ENCODE measurements at places on chromosomes 16 and 17.

DNA sequence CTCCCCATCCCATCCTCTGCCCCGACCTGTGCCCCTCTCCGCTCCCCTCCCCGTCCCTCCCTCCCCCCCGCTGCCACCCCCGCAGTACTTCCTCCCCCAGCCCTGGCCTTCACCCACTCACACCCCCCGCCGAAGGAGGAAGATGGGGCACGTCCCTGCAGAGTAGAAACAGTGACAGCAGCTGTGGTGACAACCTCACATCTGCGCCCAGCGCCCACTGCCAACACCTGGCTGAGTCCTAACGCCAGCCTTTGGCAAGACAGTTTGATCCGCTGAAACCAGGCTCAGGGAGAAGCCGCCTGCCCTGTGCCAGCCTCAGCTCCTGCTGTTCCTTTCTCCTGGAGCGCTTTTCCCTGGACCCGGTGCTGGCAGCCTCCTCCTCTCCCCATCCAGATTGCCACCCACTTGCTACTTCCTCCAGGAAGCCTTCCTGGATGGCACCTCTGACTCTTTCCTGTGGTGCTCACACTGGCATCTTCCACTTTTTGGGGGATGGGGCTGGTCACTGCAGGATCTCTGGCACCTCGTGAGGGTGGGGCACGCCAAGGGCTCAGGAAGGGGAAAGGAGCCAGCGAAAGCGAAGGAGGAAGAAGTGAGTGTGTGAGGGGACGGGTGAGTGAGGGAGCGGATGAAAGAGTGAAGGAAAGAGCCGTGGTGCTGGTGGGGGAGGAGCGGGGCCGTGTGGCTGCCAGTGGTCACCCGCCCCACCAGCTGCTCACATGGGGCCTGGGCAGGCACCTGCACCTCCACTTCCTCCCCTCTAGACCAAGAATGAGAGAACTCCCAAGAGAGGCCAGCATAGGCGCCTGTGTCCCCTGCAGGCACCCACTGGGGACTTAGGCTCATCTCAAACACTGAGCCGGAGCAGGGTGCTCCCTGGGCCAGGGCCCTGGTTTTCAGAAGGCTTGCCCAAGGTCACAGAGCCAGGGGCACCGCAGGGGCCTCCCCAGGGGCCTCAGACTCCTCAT, 27.0 kb downstream of the ZFPM1 start:
- no peak for DNase-seq

DNA sequence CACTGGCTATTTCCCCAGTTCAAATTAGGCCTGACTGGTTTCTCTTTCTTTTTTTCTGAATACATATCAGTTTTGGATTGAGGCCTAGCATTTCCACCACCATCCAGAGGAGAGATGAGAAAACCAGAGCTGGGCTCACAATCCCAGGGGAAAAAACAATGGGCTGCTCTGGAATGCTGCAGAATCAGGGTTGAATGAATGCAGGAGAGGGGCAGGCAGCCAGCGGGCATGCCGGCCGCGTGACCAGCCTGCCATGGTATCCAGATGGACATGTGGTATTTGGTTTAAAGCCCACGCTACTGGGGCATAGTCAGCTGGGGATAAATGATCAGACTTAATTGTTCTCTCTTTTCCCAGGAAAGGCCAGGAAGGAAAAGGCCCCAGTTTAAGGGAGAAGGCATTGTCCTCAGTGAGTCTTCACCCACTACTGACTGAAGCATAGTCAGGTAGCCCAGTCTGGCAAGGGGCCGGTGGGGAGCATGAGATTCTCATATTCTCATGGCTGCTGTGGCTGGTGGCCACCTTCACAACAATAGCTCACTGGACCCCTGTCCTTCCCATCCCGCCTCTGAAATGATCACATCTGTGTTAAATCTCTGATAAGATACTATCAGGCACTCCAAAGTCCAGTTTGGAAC, 38.7 kb upstream of the RHOT1 start:
- DNase-seq = no peak

GRCh38 chr16:84308120-84308519, 13.4 kb downstream of the WFDC1 start:
- peak; percentile 84 for DNase-seq

GRCh38 chr16:7422036-7422888, 89.6 kb downstream of the RBFOX1 start:
- no peak for DNase-seq

DNA sequence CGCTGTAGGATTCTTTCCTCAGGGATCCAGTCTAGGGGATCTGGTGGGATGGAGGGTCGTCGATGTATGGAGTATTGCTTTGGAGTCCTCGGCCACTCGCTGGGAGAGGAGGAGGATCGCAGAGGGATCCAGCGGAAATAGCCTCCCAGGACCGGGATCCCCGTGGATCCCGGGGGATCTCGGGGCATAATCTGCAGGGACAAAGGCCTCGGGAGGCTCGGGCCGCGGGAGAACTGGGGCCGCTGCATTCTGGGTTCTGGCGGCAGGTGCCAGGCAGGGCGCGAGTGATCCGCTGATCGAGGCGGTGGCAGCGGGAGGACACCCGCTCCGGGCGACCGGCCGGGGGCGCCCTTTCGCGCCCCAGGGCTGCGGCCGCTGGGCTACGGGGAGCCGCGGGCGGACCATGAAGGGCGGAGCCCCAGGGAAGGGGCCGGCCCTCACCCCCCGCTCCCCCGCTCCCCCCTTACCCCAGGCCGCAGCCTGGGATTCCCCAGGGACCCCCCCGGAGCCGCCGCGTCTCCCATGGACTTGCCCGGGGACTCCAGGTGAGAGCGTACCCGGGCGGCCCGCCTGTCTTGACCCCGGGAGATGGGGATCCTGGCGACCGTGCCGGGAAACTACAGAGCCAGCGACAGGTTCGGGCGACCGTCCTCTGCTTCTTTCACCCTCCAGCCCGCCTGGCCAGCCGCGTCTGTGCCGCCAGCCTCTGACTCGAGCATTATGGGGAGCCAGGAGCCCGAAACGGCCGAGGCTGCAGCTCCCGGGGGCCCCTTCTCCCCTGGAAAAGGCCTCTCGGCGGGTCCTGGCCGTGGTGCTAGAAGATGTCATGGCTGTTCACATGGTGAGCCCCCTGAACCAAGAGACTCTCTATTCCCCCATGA, 604 bp downstream of the PRR14 start:
- peak; percentile 76 for DNase-seq

GRCh38 chr16:88888057-88888456, 21.6 kb upstream of the PABPN1L start:
- DNase-seq = no peak

DNA sequence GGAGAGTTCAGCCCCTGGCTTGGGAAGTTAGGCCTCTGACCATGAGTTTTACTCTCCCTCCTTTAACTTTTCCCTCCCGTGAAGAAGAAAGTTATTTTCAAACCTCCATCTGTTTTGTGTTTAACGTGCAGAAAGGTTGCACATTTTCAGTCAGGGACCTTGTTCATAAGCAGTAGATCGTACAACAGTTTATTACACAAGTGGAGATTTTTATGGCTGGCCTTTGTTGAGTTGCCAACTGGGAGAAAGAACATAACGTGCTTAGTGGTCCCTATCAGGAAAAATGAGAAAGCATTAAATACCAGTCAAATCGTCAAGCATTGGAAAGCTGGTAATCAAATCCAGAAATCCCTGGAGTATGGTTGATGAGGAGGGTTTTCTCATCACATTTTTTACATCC, 117.9 kb upstream of the MYOCD start:
- no peak for DNase-seq

- no peak for DNase-seq
These were observed 1.4 kb upstream of the NRN1L start for GRCh38 chr16:67883146-67883871.

DNA sequence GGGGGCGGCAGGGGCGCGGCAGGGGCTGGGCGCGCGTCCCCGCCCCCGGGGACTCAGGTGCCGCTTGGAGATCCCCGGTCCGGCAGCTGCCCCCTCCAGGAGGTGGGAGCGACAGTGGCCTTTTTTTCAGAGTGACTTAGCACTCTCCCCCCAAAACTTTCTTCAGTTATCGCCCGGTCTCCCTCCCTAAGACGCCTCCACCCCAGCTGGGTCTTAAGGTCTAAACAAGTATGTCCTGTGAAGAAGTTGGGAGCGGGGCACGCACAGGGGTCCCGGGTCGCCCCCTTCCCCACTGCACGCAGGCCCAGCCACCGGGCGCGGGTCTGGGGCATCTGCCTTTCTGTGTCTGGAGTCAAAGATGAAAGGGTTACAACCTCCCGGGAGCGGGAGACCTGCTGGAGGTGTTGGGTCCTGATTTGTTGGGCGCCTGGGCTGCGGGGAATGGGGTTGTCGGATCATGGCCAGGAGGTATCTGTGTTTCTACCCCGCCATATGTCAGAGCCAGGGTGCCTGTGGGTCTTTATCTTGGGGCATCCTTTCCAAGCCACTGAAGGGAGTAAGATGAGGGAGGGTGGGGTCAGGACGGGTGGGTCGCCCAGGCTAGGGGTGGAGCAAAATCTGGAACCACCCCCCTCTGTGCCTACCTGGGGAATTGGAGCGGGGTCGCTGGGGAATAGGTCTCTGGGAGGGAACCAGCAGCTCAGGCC, 757 bp downstream of the FMNL1 start:
- DNase-seq = peak; percentile 22

DNA sequence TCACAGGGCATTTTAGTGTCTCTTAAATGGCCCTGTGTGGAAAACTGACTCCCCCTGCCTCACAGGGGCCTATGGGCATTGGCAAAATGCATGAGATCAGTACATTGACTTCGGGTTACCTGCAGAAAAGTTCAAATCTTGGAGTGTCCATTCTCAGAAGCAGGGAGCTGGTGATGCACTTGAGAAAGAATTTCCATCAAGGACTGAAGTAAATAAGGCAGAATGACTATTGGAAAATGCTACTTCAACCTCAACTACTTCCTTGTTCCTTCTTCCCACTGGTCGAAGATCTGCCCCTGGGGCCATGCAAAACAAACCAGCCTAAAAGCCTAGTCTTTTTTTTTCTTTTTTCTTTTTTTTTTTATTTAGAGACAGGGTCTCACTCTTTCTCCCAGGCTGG, 13.8 kb upstream of the GSDMA start:
- DNase-seq = no peak

DNA sequence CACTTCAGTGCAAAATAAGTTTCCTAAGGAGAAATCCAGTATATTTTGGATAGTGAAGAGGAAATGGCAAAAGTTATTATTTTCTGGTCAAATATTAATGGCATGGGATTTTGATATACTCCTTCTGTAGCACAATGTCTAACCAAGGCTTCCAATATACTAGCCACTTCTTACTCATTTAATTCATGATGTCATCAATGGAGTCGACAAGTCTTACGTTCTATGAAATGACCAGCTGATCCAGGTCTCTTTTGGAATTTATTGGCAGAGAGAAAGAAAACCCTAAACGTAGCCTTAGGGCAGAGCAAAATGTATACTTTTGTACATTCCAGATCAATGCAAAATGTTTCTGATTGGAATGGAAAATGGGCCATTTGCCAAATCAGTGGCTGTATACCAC, 8.3 kb upstream of the ABCA10 start:
- DNase-seq = no peak

GRCh38 chr17:27389542-27390140, 66.6 kb upstream of the KSR1 start:
- DNase-seq = no peak

- no peak for DNase-seq
These were observed 119.4 kb downstream of the OR1D5 start for GRCh38 chr17:2943981-2944380.

DNA sequence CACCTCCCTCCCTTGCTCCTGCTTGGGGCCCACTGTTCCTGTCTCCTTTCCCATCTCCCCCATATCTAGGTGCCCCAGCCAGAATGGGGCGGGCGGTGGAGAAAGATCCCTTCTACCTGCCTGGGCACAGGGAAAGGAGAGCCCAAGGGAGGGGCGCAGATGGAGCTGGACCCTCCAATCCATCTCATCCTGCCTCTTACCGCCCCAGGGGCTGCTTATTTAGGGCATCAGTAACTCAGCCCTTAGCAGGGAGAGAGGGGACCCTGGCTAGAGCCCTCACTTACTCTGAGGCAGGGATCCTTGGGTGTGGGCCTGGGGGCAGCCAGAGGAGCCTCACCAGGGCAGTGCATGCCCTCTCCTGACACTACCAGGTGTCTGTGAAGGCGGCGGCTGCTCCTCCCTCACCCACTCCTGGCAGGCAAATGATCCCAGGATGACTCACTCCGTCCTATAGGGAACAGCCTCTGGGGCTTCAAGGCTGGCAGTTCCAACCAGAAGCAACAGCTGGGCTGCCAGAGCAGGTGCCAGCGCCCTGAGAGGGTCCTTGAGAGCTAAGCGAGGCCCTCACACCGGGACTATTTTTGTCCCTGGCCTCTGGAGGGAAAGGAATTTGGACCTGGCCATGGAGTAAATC, 16.3 kb upstream of the BCAR1 start:
- peak; percentile 99 for DNase-seq

DNA sequence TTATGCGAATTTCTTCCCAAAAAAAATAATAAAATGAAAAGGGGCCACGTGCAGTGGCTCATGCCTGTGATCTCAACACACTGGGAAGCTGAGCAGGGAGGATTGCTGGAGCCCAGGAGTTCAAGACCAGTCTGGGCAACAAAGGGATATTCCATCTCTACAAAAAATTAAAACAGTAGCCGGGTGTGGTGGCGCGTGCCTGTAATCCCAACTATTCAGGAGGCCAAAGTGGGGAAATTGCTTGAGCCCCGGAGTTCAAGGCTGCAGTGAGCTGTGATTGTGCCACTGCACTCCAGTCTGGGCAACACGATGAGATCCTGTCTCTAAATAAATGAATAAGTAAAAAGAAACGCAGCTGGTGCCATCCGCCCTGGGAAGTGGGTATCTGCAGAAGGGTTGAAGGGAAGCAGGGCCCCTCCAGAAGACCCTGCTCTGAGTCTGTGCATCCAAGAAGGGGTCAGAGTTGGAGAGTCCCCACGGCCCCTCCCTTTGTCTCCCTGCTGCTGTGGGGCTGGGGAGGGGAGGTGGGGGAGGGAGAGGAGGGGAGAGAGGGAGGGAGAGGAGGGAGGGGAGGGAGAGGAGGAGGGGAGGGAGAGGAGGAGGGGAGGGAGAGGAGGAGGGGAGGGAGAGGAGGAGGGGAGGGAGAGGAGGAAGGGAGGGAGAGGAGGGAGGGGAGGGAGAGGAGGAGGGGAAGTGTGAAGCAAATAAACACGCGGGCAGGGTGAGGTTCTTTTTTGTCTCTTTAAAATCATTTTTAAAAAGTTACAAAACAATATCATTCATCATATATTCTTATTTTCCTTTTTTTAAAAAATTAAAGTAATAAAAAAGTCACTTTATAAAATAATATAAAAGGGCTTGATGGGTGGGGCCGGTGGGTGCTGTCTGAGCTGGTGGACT, 5.0 kb upstream of the MYADML2 start:
- no peak for DNase-seq

DNA sequence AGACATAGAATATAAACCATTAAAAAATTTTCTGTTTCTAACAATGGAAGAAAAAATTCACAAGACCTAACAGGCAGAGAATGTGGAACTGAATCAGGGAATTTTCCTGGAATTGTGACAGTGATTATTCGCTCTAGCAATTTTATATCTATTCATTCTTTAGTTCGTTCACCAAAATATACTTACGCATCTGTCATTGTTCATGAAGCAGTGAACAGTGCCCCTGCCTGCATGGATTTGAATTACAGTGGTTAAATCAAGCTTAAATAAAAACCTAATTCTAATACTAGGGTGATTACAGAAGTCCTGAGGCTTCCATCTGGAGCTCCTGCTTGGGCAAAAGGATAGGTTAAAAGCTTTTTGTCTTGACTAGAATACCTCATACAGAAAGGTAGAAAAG, 48.6 kb downstream of the ABCA8 start:
- DNase-seq = no peak

- no peak for DNase-seq
These were observed 102.5 kb upstream of the MAF start for GRCh38 chr16:79703066-79703465.

- no peak for DNase-seq
These were observed 39.7 kb upstream of the ALDH3A1 start for GRCh38 chr17:19787733-19788357.

All from 8988T (cell line).